Aorta (tissue), 5 donors: ENCODE measurements at places on chromosomes 6 and 20. TPM values are rescaled to one million over a fixed set of nuclear protein-coding genes. Genes with fewer than 3 reads are reported as not detected.

DNA sequence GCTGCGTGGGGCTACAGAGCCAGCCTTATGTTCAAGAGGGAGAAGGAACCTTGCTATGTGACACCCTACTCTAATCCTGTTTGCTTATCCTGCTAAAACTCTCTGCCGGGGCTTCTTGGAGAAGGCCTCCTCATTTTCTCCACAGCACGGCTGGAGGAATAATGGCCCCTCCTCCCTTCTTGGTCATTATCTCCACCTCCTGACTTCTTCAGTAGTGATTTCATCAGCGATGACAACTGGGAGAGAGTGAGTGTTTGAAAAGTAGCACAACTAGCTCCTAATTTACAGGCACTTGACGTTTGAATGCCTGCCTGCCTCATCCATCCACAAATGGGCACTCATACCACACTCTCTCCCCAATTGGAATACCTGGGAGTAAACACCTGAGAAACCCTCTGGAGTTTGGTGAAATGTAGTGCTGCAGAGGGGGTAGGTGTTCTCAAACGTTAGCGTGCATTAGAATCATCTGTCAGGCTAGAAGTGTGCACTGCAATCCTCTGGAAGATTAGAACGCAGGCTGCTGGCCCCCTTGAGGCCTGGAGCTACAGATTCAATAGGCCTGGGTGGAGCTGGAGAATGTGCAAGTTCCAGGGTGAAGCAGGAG, 148.5 kb downstream of the FOXC1 start:
- DNase-seq, result no peak

DNA sequence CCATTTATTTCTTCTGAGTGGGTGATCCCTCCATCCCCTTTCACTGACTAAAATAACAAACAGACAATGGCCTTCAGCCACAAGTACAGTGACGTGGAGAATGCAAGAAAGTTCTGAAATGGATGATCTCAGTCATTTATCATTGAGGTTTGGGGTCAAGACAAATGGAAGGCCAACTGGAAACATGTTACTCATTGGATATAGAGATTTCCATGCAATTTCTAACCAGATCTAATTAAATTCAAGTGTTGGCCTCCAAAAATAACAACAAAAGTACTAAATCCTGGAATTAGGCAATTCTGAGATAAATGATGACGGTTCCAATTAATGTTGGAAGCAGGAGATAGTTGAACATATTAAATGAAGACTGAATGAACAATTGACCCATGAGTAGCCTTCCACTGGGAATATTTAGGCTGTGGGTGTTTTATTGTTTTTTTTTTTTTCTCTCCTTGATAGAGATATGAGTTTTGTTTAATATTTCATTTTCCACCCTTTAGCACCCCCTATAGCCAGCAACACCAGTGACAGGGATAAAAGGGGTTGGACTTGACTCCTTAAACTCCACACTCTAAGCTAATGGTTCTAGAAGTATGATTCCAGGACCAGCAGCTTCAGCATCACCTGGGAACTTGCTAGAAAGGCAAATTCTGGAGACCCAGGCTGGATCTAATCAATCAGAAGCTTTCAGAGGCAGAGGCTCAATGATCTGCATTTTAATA, 112.8 kb downstream of the BCAS1 start:
- DNase-seq, result no peak

GRCh38 chr20:31925631-31926030, 26.2 kb downstream of the PDRG1 start:
- no peak for DNase-seq

DNA sequence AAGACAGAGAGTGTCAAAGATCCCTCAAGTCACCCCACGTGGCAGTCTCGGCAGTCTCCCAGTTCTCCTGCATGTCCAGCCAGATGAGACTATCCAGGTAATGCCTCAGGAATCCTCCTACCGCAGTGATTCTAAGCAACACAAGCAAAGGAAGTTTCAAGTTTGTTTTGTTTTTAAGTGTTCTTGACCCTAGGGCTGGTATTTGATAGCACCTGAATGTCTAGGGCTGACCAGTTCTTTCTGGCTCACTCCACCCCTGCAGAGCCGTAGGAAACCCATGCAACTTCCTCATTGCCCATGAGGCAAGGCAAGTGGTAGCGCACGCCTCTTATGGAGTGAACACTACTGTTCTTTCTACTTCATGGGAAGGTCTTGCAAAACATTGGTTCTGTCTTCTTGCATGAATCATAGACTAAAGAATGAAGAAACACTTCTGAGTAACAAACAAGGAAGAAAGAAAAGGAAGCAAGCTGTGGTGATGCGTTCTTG, 24.8 kb upstream of the FOXQ1 start:
- DNase-seq, result no peak

DNA sequence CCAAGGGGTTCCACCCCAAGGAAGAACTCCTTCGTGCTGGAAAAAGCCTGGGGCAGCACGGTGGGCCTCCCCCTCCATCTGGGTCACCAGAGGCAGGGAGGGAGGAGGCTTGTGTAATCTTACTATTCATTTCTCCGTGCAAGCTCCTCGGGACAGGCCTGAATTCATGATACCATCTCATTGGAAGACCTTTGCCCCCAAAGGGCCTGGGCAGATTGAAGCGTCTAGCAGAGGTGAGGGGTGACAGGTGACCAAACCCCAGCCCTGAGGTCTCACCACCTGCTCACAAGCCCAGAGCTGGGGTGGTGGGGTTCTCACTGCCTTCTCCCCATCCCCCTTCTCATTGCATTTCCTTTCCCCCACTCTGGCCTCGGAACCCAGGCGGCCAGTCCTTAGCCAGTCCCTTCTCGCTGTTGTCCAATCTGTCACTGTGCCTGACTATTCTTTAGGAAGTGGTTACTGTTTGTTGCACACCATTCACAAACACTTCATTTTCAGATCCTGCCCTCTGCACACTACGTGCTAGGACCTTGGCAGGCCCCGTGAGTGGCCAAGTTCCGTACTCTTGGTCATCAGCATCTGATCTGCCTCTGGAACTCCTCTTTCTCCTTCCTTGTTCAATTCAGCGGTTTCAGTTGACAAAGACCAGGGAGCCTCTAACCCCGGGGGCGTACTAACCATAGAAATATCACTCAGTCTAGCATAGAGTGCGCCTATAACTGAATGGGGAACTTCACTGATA, 137.1 kb downstream of the LY86 start:
- DNase-seq, result peak; percentile 73

DNA sequence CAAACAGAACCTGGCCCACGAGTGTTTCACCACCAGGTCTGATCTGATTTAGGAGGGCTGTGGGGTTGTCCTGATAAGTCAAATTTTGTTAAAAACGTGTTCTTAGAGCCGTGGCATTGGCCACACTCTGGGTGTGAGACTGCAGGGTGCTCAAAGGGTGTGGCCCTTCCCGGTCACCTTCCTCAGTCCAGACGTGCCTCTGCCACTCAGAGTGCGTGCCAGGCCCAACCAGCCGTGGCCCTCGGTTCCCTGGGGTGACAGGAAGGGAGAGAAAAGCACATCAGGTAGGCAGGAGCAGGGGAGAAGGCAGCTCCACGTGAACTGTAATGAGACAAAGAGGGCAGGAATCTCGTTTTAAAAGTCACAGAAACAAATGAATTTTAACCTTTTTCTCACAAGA, 115.4 kb downstream of the FAM120B start:
- DNase-seq, result no peak

DNA sequence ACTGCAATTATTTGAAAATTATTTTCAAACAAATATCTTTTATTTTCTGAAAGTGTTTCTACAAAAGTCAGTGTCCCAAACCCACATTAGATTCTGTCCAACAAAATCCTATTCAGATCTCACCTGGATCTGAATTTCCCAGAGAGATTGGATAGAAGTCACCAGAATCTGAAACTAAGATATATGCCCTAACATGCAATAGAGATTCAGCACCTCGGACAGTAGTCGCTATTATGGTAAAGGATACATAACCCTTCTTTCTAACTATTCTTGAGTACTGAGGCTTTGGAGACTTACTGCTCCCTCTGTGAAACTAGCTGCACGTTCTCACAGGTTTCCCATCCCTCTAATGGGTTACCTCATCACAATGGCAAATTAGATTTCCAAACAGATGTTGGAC, 151.4 kb downstream of the ID4 start:
- DNase-seq, result no peak

DNA sequence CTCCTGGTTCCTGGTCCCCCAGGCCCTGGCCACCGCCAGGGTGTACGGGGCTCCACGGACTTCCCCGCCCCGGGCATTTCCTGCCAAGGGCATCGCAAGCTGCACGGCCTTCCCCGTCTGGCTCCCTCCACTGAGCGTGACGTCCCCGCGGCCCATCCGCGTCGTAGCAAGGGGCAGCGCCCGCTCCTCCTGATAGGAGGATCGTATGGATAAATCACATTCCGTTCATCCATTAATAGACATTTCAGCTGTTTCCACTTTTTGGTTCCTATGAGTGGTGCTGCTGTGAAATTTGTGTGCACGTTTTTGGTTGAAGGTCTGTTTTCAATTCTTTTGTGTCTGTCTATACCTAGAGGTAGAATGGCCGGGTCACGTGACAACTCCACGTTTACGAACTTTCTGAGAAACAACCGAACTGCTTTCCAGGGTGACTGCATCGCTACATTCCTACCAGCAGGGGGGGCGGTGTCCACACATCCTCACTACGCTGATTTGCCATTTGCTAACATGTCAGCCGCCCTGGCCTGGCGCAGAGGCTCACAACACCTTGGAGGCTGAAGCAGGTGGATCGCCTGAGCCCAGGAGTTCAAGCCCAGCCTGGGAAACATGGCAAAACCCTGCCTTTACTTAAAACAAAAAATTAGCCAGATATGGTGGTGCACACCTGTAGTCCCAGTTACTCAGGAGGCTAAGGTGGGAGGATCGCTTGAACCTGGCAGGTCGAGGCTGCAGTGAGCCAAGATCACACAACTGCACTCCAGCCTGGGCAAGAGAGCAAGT, 37.7 kb downstream of the KCNQ2 start:
- no peak for DNase-seq

- no peak for DNase-seq
These were observed 53.8 kb upstream of the HDAC2 start for GRCh38 chr6:114024746-114025145.

DNA sequence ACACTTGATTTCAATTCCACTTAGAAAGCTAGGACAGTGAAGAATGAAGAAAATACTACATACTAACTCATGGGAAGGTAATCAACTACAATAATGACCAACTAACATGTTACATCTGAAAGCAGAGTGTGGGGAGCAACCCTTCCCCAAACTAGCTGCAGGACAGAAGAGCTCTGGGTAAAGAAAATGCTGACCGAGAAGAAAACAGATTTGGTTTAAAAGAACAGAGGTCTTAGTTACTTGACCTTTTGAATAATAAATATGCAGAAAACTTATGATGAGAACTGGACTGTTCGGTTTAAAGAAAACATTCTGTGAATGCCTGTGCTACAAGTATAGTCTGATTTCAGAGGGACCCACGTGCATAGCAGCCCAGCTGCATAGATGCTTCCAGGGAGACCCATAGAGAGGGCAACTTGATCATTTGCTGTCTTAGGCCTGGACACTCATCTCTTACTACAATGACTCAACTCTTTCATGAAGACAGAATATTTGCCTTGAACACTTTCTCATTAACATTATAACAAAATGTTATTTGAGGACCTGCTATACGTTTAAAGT, 53.5 kb downstream of the RALGAPA2 start:
- DNase-seq, result no peak

- no peak for DNase-seq
These were observed 73.5 kb upstream of the RNF217 start for GRCh38 chr6:124888581-124889371.

GRCh38 chr6:7144872-7145584, 37.3 kb downstream of the RREB1 start:
- DNase-seq, result no peak

GRCh38 chr20:54479138-54479906, 3.9 kb downstream of the DOK5 start:
- DNase-seq, result no peak

GRCh38 chr20:17631576-17632319, 50.3 kb downstream of the RRBP1 start:
- no peak for DNase-seq

DNA sequence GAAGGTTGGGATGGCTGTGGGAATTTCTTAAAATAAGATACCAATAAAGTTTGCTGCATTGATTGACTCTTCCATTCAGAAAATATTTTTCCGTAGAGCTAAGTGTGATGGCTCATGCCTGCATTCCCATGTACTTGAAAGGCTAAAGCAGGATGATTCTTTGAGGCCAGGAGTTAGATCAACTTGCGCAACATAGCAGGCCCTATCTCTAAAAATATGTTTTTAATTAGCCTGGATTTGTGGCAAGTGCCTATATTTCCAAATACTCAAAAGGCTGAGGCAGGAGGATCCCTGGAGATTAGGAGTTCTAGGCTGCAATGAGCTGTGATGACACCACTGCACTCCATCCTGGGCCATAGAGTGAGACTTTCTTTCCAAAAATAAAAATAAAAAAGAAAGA, 431.2 kb upstream of the PTCHD4 start:
- no peak for DNase-seq

DNA sequence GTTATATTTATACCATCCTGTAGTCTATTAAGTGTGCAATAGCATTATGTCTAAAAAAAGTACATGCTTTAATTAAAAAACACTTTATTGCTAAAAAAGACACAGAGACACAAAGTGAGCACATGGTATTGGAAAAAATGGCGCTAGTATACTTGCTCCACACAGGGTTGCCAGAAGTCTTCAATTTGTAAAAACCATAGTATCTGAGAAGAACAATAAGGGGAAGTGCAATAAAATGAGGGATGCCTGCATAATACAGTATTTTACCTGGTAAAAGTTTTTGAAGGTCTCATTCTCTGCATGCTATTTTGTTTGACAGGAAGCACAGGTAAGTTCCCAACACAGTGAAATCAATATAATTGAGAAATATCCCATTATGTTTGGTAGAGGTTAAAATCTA, 1.6 kb downstream of the NOX3 start:
- no peak for DNase-seq

DNA sequence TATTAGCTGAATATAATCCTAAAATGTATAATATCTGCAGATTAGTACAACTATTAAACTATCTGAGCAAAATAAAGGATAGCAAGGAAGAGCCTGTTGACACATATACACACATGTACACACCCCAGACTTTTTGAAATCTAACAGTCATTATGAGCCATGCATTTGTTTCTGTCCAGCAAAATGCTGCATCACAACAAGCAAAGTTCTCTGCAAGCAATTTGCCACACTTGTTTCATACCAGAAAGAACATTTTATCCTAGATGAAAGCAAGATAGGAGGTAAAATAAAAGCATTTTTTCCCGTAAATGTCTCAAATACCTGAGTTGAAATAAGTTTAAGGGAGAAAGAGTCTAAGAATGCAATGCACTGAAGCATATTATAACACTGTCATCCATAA, 145.2 kb downstream of the COL21A1 start:
- DNase-seq, result no peak

DNA sequence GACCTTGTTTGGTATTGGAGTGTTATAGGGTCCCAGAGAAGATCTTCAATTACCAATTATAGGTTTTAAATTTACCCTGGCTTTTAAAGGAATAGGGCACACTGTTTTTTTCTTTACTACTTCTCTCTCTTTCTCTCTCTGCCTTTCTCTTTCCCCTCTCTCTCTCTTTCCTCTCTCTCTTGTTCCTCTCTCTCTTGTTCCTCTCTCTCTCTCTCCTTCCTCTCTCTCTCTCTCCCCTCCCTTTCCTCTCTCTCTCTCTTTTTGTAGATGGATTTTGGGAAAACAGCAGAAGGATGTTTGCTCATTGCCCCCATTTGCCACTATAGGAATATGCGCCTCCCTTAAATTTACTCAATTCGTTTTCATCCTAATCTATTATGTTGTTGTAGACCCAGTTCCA, 45.2 kb downstream of the TBX18 start:
- DNase-seq, result no peak

GRCh38 chr20:36555248-36555647, 13.9 kb downstream of the MYL9 start:
- no peak for DNase-seq

The C6orf118 gene
- total RNA-seq, result not detected

The KIF6 gene
- total RNA-seq, result 0.42 TPM

The ATP9A gene
- total RNA-seq, result 49.0 TPM

The GTSF1L gene
- not detected for total RNA-seq

The TBXT gene
- total RNA-seq, result not detected
